PC-3 (cell line): ENCODE measurements at places on chromosomes 2 and 18. TPM values are rescaled to one million over a fixed set of nuclear protein-coding genes. Genes with fewer than 3 reads are reported as not detected.
A peak's percentile ranks its signal among the peaks of the same experiment; 100 is the strongest.

DNA sequence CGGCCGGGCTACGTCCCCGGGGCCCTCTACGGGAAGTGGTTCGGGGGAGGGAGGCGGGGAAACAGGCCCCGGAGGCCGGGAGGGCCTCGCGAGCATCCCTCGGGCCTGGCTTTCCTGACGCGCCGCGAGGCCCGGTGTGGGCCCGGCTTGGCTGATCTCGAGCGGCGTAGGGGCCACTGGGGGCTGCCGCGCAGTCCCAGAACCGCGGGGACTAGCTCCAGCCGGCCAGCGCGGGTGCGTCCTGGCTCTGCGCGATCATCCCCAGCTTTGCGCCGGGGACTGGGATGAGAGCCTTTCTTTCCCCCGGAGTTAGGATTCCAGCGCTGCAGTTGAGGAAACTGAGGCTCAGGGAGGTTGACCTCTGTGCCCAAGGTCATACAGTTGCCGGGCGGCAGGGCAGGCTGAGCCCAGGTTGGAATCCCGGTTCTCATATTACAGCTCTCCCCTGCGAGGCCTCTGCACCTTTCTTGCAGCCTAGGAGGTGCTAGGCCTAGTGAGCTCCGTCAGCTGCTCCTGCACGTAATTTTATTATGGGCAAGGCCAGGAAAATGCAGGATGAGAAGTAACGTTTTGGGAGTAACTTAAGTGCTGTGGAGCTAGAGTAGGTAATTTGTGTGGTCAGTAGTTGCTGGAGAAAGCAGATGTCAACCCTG lies 501 bp downstream of the LPIN1 start:
- peak; percentile 47 for DNase-seq

The SEH1L gene
- total RNA-seq = 61.2 TPM in 2 replicates

The TMEM150A gene
- 3.9 and 4.9 TPM in 2 replicates for total RNA-seq

GRCh38 chr2:194328456-194328855 lies 1328.6 kb upstream of the SLC39A10 start:
- DNase-seq = no peak

GRCh38 chr2:1642066-1642861 lies 102.1 kb downstream of the PXDN start:
- DNase-seq = no peak

- DNase-seq = no peak
Observed at GRCh38 chr2:108565778-108566375, 31.6 kb downstream of the LIMS1 start.

DNA sequence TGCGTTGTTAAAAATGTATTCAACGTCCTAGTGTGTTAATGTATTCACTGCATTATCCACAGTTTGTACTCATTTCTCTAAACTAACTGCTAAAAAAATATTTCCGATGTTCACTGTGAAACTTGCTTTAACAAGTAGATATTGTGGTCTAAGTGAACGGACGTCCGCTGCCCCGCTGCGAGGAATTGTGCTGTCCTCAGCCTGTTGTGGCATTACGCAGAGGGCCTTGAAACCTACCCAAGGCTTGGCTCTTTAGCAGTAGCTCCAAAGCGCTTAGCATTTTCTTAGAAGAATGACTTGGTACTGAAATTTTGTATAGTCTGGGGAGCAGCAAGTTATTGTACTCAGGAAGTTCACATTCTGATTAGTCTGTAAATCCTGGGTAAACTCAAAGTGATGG lies 136.5 kb upstream of the SP5 start:
- no peak for DNase-seq
